Stimulated activated CD4-positive, alpha-beta T cell treated with anti-CD3 and anti-CD28 coated beads, Interleukin-2, amount 100 ng/mL, for 48 hours (primary cell): ENCODE measurements at places on chromosomes 5 and 9.

DNA sequence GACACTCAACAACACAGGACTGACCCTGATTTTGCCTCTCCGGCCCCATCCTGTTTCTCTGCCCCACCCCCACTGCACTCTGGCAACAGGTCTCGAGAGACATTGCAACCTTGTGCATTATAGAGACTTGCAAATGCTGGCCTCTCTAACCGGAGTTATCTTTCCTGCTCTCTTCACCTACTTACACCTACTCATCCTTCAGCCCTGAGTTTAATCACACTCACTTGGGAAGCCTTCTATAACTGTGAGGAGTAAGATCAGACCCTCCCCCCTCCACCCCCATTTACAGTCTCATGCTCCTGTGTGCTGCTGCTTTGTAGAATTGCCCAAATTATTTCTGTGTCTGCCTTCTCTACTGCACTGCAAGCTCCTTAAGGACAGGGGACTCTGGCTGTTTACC lies 42.8 kb downstream of the WWC1 start:
- no peak for DNase-seq

DNA sequence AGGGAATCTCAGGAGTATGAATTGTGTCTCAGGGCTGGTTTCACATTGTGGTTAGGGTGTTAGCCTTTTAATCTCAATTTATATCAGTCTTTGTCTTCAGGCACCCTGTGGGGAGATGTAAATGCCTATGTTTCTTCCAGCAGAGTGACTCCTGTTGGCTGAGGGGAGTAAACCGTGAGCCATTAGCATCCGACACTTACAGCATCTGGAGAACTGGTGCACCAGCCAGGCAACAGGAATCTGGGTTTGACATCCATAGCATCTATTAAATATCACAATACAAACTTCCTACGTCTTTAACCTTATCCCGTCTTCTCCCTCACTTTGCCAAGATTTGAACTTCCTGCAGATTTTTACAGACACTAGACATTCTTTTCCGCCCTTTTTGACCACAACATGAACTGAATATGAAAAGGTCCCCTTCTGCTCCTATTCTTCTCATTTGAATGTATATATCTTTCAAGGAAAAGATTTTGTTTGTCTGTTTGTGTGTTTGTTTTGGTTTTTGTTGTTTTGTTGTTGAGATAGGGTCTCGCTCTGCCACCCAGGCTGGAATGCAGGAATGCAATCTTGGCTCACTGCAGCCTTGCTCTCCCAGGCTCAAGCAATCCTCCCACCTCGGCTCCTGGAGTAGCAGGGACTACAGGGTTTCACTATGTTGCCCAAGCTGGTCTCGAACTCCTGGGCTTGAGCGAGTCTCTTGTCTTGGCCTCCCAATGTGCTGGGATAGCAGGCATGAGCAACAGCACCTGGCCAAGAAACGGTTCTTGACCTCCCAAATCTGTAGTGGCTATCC lies 626.2 kb downstream of the TLR4 start:
- no peak for DNase-seq

- DNase-seq = no peak
Measured at GRCh38 chr5:53488195-53488722, 7.8 kb downstream of the FST start.

GRCh38 chr5:178423431-178423830 lies 166.8 kb downstream of the COL23A1 start:
- no peak for DNase-seq

DNA sequence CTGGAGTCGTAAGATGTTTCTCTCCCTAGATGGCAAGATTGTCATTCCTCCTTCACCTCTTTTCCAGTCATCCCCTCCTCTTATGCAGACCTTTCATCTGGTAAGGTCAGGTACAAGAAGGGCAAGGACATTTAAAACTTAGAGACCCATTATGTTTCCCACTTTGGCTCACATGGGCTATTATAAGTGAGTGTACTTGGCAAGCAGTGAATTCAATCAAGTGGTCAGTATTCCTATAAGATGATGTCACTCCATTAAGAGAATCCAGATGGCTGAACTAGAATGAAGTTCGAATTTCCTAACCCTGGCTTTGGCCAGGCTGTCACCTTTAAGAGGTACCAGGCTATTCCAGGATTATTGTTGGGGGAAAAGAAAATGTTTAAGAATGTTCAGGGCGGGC lies 32.2 kb downstream of the ZNF131 start:
- DNase-seq = no peak

GRCh38 chr9:18472841-18473251 lies 1.1 kb upstream of the ADAMTSL1 start:
- DNase-seq = no peak

DNA sequence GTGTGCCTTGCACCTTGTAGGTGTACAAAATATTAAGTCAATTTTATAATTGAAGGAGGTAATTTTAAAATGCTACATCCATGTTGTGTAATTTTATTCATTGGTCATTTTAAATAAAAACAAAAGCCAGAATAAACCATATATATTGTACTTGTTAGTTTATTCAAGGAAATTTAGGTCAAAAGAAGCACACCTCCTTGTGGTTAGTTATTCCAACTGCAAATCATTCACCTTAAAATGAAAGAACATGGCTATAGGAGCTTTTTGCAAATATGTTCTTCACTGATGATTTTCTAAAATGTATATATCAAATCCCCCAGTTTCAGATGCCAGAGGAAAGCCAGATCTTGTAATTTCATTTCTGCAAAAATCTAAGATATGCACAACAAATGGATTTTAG lies 5.4 kb upstream of the MOCS2 start:
- no peak for DNase-seq

DNA sequence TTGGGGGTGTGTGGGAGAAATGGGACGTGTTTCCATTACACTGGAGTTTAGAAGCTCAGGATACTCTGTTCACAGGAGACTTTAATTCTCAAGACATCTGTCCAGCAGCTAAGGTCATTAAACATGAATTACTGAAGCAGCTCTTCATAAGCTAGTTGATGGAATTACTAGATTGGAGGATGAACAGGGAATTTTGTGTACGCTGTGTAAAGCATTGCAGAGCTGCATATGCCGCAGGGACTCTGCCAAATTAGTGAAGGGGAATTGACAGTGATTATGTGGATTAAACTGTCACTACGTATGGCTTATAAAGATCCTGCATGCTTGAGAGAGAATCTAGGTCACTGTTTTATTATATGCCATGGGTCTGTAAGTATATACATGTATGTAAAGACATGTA lies 177.5 kb upstream of the TBC1D2 start:
- DNase-seq = no peak
